ENCODE measurements at places on chromosomes 5 and 9. TPM values are rescaled to one million over a fixed set of nuclear protein-coding genes. Genes with fewer than 3 reads are reported as not detected.
A peak's percentile ranks its signal among the peaks of the same experiment; 100 is the strongest.

TMEM174 gene
- not detected for total RNA-seq

ARL14EPL gene
- total RNA-seq = not detected

IL9 gene
- total RNA-seq = not detected

IFNW1 gene
- total RNA-seq = not detected

GRCh38 chr5:149114403-149115312 is 26.6 kb upstream of the ABLIM3 start:
- peak; percentile 75 for DNase-seq

DNA sequence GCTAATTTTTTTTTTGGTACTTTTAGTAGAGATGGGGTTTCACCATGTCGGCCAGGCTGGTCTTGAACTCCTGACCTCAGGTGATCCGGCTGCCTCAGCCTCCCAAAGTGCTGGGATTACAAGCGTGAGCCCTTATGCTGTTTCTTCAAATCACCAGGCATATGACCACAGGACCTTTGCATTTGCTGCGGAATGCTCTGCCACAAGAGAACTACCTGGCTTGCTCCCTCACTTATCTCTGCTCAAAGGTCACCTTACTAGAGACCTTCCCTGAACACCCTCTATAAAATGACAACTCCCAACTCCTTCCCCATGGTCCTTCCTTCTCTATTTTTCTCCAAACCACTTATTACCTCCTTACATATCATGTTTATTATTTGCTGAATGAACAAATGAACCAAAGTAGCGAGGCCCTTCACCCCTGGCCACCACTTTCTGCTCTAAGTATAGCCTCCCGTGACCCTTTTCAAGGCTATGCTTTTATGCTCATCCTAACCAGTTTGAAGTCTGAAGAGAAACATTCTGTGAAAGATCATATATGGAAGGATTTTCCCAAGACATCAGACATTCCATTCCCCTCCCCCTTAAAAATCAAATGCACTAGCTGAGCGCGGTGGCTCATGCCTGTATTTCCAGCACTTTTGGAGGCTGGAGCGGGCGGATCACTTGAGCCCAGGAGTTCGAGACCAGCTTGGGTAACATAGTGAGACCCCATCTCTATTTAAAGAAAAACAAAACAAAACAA is 1.3 kb downstream of the ZER1 start:
- DNase-seq = no peak

DNA sequence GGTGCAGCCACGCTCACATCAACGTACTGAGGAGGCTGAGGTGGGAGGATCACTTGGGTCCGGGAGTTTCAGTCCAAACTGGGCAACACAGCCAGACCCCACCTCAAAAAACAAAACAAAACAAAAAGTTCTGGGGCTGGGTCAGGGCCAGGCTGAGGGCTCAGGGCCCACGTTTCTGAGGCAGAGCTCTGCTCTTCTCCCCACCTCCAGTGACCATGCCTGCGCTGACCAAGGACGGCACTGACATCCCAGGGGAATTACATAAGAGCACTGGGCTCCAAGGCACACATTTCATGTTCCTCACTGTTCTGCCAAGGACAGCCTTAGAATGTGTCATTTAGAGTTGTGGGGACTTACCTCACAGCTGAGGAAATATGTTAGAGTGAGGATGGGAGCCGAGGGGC is 40.4 kb upstream of the TESK1 start:
- no peak for DNase-seq

SAPCD2 gene
- 5.2 TPM for total RNA-seq

DNA sequence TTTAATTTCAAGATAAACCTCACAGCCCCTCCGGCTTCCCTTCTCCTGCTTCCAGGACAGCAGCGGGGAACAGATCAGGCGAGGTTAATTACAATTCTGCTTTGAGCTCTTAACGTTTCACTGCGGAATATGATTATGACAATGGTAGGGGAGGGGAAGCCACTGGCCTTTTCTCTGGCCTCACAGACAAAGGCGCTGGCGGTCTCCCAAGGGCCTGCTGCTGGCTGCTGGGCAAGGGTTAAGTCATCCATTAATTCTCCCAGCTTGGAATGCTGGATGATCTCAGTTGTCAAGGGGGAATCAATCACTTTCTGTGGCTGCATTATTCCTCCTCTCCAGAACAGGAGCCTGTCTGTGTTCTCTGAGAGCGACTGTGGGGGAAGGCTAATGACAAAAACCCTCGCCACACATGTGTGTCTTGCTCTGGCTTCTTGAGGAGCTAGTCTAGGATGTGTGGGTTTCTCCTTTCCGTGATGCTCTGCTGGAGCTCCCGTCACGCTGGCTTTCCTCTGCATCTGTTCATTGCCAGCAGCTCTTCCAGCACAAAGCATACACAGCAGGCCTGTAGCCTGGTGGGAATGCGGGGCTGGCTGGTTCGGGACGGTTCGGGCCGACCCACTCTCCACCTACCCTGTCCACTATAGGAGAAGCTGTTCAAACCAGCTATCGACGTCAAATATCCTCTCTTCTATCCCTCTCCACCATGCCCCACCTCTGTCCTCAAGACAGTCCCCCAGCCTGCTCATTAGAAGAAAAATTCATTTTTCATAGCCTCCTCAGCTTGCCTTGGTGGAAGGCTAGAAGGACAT is 82.8 kb downstream of the DCP2 start:
- DNase-seq = peak; percentile 66

GRCh38 chr5:134100283-134101091 is 14.0 kb upstream of the TCF7 start:
- peak; percentile 53 for DNase-seq

PCDHGB6 gene
- total RNA-seq = 4.2 TPM

TAF11L5 gene
- total RNA-seq = not detected

- DNase-seq = no peak
These were observed 16.4 kb downstream of the SH3GLB2 start for GRCh38 chr9:129011761-129012181.

DNA sequence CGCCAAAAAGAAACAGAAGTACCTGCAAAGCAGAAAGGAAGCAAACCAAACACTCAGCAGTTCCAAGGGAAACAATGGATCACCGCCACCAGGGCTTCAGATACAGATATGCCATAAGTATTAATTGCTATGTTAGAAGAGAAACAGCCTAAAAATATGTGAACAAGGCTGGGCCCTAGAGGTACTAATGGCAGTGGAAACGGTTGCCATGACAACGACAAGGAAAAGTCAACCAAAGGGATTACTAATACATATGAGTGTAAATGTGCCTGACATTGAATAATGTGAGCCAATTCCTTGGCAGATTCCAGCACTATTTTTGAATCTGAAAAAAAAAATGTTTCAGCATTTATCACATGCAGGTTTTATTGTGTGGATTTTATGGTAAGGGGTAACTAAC is 75.0 kb downstream of the CAVIN4 start:
- no peak for DNase-seq

TAF11L3 gene
- total RNA-seq = not detected

QRFP gene
- not detected for total RNA-seq

- DNase-seq = no peak
These were observed 626.7 kb downstream of the CCDC171 start for GRCh38 chr9:16179566-16179965.

DNA sequence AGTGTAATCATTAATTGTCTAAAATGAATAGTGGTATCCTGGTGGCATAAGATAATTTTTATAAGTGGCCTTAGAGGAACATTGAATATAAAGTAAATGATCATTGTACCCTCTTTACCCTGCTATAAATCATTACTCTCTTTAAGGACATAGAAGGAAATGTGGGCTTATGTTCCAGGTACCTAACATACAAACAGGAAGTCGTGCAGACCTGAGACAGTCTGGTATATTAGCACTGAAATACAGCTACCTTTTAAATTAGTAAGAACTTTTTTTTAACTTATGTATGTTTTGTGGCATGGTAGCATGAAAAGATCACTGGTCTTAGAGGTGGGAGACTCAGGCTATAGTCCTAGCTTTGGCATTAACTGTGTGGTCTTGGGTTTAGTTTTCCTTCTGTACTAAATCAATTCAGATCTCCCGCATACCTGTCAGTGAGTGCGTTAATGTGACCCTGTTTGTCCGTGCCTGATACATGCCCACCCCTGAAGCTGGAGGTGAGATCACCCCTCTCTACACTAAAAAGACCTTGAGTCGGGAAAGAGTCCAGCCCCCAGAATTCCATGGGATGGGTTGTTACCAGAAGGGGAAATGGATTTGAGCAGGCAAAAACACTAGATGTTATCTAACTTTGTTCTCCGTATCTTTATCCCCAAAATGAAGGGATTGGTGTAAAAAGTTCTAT is 59.4 kb upstream of the ERBIN start:
- DNase-seq = no peak

- DNase-seq = peak; percentile 68
These were observed 71.2 kb downstream of the C9orf50 start for GRCh38 chr9:129549684-129550083.

GRCh38 chr5:181044093-181044599 is 4.1 kb downstream of the BTNL9 start:
- no peak for DNase-seq

GRCh38 chr9:13264788-13265187 is 14.7 kb downstream of the MPDZ start:
- DNase-seq = no peak

DNA sequence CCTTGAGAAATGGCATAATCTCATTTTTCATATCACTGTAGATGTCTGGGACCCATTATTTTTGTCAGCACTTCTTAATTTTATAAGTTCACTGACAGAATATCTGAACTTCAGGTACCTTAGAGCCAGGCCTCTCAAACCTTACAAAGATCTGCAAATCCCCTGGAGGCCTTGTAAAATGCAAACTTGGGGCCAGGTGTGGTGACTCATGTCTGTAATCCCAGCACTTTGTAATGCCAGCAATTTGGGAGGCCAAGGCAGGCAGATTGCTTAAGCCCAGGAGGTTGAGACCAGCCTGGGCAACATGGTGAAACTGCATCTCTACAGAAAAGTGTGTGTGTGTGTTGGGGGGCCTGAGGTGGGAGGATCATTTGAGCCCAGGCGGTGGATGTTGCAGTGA is 30.8 kb downstream of the RASGRF2 start:
- peak; percentile 27 for DNase-seq

AHRR gene
- 22.5 TPM for total RNA-seq

- DNase-seq = no peak
These were observed 37.1 kb downstream of the FUBP3 start for GRCh38 chr9:130616451-130616850.

GRCh38 chr9:105859428-105860091 is 165.2 kb downstream of the TMEM38B start:
- no peak for DNase-seq

Data from fibroblast of villous mesenchyme (primary cell).